ENCODE measurements at places on chromosomes 5 and 9.

DNA sequence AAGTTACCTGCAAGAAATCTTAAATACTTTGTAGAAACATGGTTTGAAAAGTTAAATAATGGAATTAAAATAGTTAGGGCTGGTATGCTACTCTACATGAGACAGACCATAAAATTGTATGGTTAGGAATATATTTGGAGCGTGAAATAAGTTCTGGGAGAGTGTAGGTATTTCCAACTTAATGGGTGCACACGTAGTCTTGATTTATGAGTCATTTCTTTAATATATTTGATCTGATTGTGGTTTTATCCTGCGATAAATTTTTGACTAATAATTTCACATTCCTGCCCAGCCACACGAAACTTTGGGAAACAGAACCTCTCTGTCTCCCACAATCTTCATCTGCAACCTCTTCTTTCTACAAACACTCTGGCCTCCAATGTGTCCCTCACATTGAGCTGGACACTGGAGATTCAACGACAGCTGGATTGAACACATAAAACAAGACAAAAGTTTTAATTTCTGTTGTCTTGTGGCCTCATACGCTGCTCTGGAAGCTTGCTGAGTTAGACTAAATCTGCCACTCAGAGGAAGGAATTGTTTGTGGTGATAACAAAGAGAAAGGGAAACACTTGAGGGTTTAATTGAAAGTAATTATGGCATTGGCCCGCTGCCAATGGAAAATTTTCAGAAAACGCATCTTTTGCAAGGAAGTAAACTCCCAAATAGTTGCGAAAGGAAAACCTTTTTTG lies 201.8 kb upstream of the ZNF608 start:
- no peaks in the 10 kb centered on the region for H3K27me3 ChIP-seq
- DNase-seq: no peak
- no peak overlapping the region for H3K4me3 ChIP-seq
- H3K27ac ChIP-seq: peak overlapping the region; percentile 19
- H3K36me3 ChIP-seq: no peaks in the 10 kb centered on the region
- peaks cover 24% of the 10 kb centered on the region for H3K4me1 ChIP-seq

- H3K27ac ChIP-seq: no peak overlapping the region
- DNase-seq: no peak
- H3K27me3 ChIP-seq: no peaks in the 10 kb centered on the region
- no peak overlapping the region for H3K4me3 ChIP-seq
Measured at GRCh38 chr9:79286992-79287707, 284.6 kb upstream of the TLE4 start.

DNA sequence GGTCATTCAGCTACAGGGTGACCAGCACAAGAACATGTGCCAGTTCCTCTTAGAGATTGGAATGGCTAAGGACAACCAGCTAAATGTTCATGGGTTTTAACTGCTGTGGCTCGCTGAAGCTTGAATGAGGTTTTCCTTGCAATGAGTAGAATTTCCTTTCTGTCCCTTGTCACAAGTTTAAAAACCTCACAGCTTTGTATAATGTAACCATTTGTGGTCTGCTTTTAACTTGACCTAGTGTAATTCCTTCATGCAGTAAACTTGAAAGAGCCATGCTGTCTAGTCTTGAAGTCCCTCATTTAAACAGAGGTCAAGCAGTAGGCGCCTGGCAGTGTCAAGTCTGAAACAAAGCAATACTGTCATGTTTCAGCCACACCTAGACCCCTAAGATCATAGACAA lies 181.3 kb upstream of the DMRT1 start:
- no peak for DNase-seq
- peaks cover 26% of the 10 kb centered on the region for H3K4me1 ChIP-seq
- H3K27me3 ChIP-seq: no peaks in the 10 kb centered on the region
- H3K36me3 ChIP-seq: no peaks in the 10 kb centered on the region

- no peak overlapping the region for H3K27ac ChIP-seq
- no peaks in the 10 kb centered on the region for H3K36me3 ChIP-seq
- no peaks in the 10 kb centered on the region for H3K4me1 ChIP-seq
- DNase-seq: no peak
- H3K4me3 ChIP-seq: no peak overlapping the region
- no peaks in the 10 kb centered on the region for H3K27me3 ChIP-seq
Measured at GRCh38 chr9:78383130-78383529, 86.2 kb downstream of the PSAT1 start.

- no peaks in the 10 kb centered on the region for H3K36me3 ChIP-seq
- H3K27me3 ChIP-seq: no peaks in the 10 kb centered on the region
- no peak overlapping the region for H3K4me3 ChIP-seq
- no peak for DNase-seq
- no peak overlapping the region for H3K27ac ChIP-seq
- no peaks in the 10 kb centered on the region for H3K4me1 ChIP-seq
Measured at GRCh38 chr5:98663521-98663920, 109.9 kb upstream of the RGMB start.

GRCh38 chr5:91146230-91146629 lies 236.9 kb downstream of the ARRDC3 start:
- no peak overlapping the region for H3K4me3 ChIP-seq
- H3K27me3 ChIP-seq: peaks cover 5% of the 10 kb centered on the region
- DNase-seq: no peak
- no peak overlapping the region for H3K27ac ChIP-seq
- H3K4me1 ChIP-seq: no peaks in the 10 kb centered on the region
- no peaks in the 10 kb centered on the region for H3K36me3 ChIP-seq

- peaks cover 37% of the 10 kb centered on the region for H3K4me1 ChIP-seq
- DNase-seq: no peak
- no peaks in the 10 kb centered on the region for H3K27me3 ChIP-seq
- no peak overlapping the region for H3K27ac ChIP-seq
- H3K36me3 ChIP-seq: peaks cover 9% of the 10 kb centered on the region
Measured at GRCh38 chr9:22039258-22039657, 30.2 kb upstream of the CDKN2B start.

DNA sequence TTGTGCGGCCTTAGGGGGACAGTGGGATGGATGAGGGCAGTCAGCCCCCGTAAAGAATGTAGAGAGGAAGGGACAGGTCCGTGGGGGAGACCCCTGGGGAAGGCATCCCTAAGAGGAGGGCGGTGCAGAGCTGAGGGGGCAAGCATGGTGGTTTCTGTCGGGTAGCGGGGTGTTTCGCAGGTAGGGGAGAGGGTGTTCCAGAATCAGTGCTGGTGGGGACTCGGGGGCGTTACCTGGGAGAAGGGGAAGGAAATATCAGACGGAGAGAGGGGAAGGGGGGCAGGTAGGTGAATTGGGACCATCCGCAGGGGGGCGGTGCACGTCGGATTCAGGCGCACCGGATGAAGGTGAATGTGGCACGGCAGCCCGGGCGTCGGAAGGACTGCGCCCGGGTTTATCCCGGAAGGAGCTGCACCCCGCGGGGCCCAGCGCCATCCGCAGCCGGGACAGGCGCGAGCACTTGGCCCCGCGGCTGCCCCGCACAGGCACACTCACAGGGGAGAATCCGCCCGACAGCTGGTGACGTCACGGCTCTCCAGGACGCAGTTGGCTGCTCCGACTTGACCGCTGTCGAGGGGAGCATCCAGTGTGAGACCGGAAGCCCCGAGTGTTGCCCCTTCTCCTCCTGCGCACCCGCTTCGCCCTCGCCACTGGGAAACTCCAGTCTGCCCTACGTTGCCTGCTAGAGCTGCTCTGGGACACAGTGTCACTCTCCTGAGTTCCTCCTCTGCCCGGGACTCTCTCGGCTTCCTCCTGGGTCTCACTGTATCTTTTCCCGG lies 1.3 kb downstream of the CD72 start:
- H3K27ac ChIP-seq: peak overlapping the region; percentile 99
- DNase-seq: no peak
- no peaks in the 10 kb centered on the region for H3K27me3 ChIP-seq

DNA sequence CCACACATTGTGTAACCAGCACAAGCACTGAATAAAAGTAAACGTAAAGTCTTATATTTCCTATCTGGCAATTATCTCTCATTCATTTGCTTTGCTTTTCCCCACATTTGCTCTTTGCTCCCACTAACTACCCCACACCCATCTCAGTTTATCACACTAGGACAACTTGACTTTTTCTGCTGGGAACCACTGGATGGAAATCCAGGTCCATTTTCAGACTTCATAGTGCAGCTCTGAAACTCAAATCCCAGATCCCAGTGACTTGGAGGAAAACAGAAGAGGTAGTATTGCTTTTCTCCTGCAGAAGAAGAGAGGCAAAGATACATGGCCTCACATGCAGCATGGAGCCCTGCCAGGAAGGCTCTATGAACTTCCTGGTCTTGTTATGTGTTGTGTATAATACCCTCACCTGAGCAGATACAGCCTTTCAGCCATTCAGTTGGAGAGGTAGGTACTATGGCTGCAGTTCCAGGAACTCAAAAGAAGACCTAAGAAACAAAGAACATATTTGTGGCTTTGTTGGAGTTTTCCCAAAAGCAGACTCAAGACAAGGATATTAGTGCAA lies 90.0 kb upstream of the NIPBL start:
- H3K36me3 ChIP-seq: no peaks in the 10 kb centered on the region
- peaks cover 10% of the 10 kb centered on the region for H3K27me3 ChIP-seq

GRCh38 chr9:105255421-105255820 lies 11.0 kb downstream of the SLC44A1 start:
- DNase-seq: no peak
- H3K4me1 ChIP-seq: peaks cover 38% of the 10 kb centered on the region
- H3K4me3 ChIP-seq: no peak overlapping the region
- H3K36me3 ChIP-seq: no peaks in the 10 kb centered on the region
- no peaks in the 10 kb centered on the region for H3K27me3 ChIP-seq

DNA sequence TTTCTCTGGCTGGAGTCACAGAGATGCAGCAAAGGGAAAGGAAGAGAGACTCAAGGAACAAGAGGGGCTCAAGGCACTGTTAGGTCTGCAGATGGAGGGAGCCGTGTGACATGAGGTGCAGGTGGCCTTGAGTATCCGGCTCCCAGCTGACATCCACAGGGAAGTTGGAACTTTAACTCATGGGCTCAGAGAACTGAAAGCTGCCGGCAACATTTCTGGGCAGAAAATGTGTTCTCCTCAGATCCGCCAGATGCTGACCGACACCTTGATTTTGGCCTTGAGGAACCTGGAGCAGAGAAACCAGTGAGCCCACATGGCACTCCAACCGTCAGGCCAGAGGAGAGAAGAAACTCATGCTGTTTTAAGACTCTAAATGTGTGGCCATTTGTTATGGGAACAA lies 258.1 kb upstream of the IRX2 start:
- H3K27me3 ChIP-seq: no peaks in the 10 kb centered on the region
- peaks cover 20% of the 10 kb centered on the region for H3K4me1 ChIP-seq
- no peak overlapping the region for H3K27ac ChIP-seq
- H3K36me3 ChIP-seq: no peaks in the 10 kb centered on the region
- no peak for DNase-seq

GRCh38 chr9:61674465-61674864 lies 484.6 kb downstream of the SPATA31A7 start:
- no peak for DNase-seq
- H3K36me3 ChIP-seq: no peaks in the 10 kb centered on the region
- H3K27ac ChIP-seq: no peak overlapping the region
- no peaks in the 10 kb centered on the region for H3K4me1 ChIP-seq
- H3K4me3 ChIP-seq: no peak overlapping the region

- H3K4me1 ChIP-seq: peaks cover 16% of the 10 kb centered on the region
- no peak overlapping the region for H3K27ac ChIP-seq
Measured at GRCh38 chr9:76454311-76454710, 4.7 kb upstream of the GCNT1 start.

GRCh38 chr5:32621256-32621655 lies 35.9 kb downstream of the SUB1 start:
- no peaks in the 10 kb centered on the region for H3K27me3 ChIP-seq
- H3K36me3 ChIP-seq: no peaks in the 10 kb centered on the region
- H3K4me1 ChIP-seq: no peaks in the 10 kb centered on the region
- H3K27ac ChIP-seq: no peak overlapping the region
- no peak overlapping the region for H3K4me3 ChIP-seq

GRCh38 chr9:106102821-106103220 lies 408.5 kb downstream of the TMEM38B start:
- no peaks in the 10 kb centered on the region for H3K27me3 ChIP-seq
- no peaks in the 10 kb centered on the region for H3K36me3 ChIP-seq
- H3K27ac ChIP-seq: no peak overlapping the region
- H3K4me1 ChIP-seq: no peaks in the 10 kb centered on the region
- no peak overlapping the region for H3K4me3 ChIP-seq

GRCh38 chr9:81690251-81690851 lies 1.0 kb upstream of the TLE1 start:
- H3K36me3 ChIP-seq: 0 out of 2 replicates have a peak, but pooled peaks cover 4% of the 10 kb centered on the region
- peak overlapping the region; percentile 22 for H3K4me3 ChIP-seq
- peak overlapping the region; percentile 67 for H3K27ac ChIP-seq
- H3K4me1 ChIP-seq: peaks cover 48% of the 10 kb centered on the region
- no peak for DNase-seq

DNA sequence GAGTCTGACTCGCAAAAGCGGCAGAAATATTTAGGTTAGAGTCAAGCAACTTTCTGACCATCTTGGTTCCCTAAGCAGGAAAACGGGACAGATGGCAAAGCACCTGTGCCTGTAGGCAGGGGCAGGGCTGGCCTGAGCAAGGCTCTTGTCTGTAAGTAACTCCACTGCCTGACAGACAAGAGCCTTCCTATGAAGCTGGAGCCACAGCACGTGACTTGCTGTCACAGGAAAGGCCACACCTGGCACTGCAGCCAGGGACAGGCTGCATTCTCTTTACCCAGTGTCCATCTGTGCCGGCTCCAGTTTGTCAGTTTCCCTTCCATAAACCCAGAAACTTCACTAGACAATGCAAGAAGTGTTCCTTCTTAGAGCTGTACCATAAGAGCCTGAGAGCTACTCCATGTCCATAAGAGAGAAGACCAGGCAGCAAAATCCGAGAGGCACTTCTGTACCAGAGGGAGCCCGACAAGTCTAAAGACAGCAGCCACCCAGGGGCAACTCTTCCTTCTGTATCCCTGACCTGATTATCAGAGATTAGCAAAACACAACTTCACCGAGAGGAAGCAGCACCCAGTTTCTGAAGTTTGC lies 78.1 kb downstream of the GPR21 start:
- no peak overlapping the region for H3K4me3 ChIP-seq
- no peak for DNase-seq
- no peaks in the 10 kb centered on the region for H3K4me1 ChIP-seq
- H3K27me3 ChIP-seq: no peaks in the 10 kb centered on the region
- no peak overlapping the region for H3K27ac ChIP-seq

- no peaks in the 10 kb centered on the region for H3K36me3 ChIP-seq
- H3K27me3 ChIP-seq: no peaks in the 10 kb centered on the region
- no peaks in the 10 kb centered on the region for H3K4me1 ChIP-seq
- DNase-seq: no peak
- no peak within 1 kb of the TSS for H3K4me3 ChIP-seq
Measured at GRCh38 chr5:170105642-170106611, at the start of gene FOXI1. FOXI1 (plus strand) TSS chr5:170105897; CDS start chr5:170105958, 61 bp downstream.

GRCh38 chr9:137827908-137828526 lies 49.6 kb upstream of the CACNA1B start:
- DNase-seq: no peak
- no peak overlapping the region for H3K4me3 ChIP-seq
